ENCODE measurements at places on chromosomes 11 and 22. TPM values are rescaled to one million over a fixed set of nuclear protein-coding genes. Genes with fewer than 3 reads are reported as not detected.
A peak's percentile ranks its signal among the peaks of the same experiment; 100 is the strongest.

GRCh38 chr22:44525941-44526778, 28.1 kb upstream of the RTL6 start:
- no peak overlapping the region for H3K4me3 ChIP-seq
- no peaks in the 10 kb centered on the region for H3K36me3 ChIP-seq
- H3K27ac ChIP-seq: no peak overlapping the region
- DNase-seq: no peak

DNA sequence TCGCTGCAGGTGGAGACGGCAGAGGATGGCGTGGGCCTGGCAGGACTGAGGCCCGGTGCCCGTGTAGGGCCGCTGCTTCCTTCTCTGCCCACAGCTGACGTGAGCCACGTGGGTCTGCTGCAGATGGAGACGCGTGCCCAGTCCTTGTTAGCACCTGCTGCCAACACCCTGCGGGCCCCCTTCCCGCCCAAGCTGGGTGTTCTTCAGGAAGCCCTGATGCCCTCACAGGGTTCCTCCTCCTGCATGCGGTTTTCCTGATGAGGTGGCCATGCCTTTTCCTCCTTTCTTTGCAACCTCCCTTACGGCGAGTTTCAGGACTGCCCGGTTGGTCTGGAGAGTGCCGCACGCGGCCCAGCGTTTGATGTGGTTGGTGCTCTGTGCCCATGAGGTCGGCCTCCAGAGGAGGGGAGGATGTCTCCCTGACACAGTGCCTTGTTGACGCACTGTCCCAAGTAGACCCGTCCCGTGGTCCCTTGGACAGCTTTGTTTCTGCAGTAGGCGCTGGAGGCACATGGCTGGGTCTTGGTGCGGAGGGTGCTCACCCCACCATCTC, 44.7 kb downstream of the AP2A2 start:
- no peak overlapping the region for H3K27ac ChIP-seq
- no peak for DNase-seq
- H3K36me3 ChIP-seq: peaks cover 42% of the 10 kb centered on the region
- H3K4me1 ChIP-seq: peaks cover 36% of the 10 kb centered on the region

GRCh38 chr22:25564320-25564978, at the start of gene GRK3:
GRK3 (plus strand) TSS chr22:25564675; CDS start chr22:25565041, 366 bp downstream.
- peak within 1 kb of the TSS; percentile 92 for H3K4me3 ChIP-seq
- no peaks in the 10 kb centered on the region for H3K36me3 ChIP-seq
- H3K4me1 ChIP-seq: peaks cover 37% of the 10 kb centered on the region

Gene UCP3
- 2.7 TPM for total RNA-seq

DNA sequence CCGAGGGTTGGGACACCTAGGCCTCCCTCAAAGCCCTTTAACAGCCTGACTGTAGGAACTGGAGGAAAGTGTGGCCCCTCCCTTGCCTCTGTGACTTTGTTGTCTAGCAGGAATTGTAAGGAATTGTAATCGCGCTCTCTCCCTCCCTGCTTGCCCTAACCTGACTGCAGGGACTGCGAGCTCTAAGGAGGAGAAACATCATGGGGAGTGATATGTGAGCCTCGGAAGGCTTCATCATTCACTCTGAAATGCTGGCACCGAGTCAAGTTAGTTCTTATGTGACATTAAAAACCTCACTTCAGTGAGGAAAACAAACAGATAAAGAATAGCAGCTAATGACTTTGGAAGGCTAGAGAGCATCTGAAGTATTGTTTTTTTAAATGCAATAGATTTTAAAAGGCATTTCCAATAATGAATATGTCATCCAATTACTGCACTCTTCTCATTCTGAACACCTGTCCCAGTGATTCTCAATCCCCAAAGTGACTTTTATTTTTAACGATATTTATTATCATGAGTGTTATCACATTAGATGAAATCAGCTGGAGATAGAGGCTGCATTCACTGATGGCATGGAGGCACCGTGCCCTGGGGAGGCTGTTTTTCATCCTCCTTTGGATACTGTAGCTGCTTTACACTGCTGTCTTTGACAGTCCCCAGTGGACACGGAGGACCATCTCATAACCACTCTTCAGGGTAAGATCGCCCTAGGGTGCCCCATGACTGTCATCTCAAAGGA, 58.5 kb upstream of the NTM start:
- DNase-seq: no peak
- H3K36me3 ChIP-seq: no peaks in the 10 kb centered on the region
- H3K27ac ChIP-seq: no peak overlapping the region

Gene GRIA4
- not detected for total RNA-seq

Gene RASD2
- 5.0 TPM for total RNA-seq

GRCh38 chr11:47443028-47443700, 5.8 kb downstream of the RAPSN start:
- H3K4me1 ChIP-seq: peaks cover 12% of the 10 kb centered on the region
- no peak for DNase-seq
- H3K36me3 ChIP-seq: no peaks in the 10 kb centered on the region
- no peak overlapping the region for H3K4me3 ChIP-seq
- H3K27ac ChIP-seq: peak overlapping the region; percentile 74

DNA sequence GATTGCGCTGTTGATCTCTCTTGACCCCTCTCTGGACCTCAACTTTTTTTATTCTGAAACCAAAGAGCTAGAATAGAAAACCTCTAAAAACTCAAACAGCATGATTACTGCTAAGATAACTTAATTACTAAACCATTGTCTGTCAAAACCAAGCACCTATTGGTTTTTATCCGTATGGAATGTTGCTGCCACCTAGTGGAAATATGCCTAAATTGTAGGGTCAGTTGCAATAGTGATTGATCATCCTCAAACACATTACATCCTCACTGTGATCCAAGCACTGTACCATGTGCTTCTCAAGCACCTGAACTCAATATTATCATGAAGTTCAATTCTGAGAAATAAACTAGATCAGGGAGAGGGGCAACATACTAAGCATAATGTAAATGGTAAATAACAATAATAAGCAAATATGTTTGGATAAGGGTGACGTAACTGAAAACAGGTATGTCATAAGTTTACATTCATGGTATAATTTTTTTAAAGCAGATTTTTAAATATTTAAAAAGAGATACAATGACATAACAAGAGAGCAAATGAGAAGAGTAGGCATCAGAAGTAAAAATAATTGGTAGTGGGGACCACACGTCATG, 3.8 kb upstream of the OR5A2 start:
- peaks cover 14% of the 10 kb centered on the region for H3K27me3 ChIP-seq
- H3K36me3 ChIP-seq: no peaks in the 10 kb centered on the region
- no peak overlapping the region for H3K4me3 ChIP-seq
- no peak overlapping the region for H3K27ac ChIP-seq
- no peaks in the 10 kb centered on the region for H3K4me1 ChIP-seq
- no peak for DNase-seq

Gene DERL3
- 2.0 TPM for total RNA-seq

DNA sequence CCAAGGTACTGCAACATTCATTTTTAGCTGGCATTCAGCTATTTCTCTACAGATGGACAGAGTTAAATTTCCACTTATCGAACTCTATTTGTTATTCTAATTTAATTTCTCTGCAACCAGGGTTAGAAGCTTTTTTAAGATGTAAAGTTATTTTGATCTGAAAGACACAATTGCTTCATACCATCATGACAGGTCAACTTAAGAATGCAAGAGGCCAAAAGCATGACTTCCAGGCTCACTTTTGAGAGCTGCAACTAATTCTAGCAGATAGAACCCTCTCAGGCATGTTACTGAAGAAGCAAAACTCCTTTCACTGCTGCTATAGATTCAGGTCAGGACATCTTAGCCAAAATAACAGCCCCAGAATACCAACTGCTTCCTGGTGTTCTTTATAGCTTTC, 86.5 kb upstream of the GALNT18 start:
- H3K4me3 ChIP-seq: no peak overlapping the region
- H3K27ac ChIP-seq: no peak overlapping the region
- DNase-seq: no peak
- no peaks in the 10 kb centered on the region for H3K4me1 ChIP-seq
- no peaks in the 10 kb centered on the region for H3K27me3 ChIP-seq

- peak; percentile 76 for DNase-seq
- no peaks in the 10 kb centered on the region for H3K27me3 ChIP-seq
- peak within 1 kb of the TSS; percentile 76 for H3K4me3 ChIP-seq
- no peaks in the 10 kb centered on the region for H3K36me3 ChIP-seq
- H3K27ac ChIP-seq: peak within 1 kb of the TSS; percentile 98
- peaks cover 57% of the 10 kb centered on the region for H3K4me1 ChIP-seq
Observed at GRCh38 chr11:12377106-12377823, at the start of gene PARVA. PARVA (plus strand) TSS chr11:12377571; CDS start chr11:12377648, 77 bp downstream.

DNA sequence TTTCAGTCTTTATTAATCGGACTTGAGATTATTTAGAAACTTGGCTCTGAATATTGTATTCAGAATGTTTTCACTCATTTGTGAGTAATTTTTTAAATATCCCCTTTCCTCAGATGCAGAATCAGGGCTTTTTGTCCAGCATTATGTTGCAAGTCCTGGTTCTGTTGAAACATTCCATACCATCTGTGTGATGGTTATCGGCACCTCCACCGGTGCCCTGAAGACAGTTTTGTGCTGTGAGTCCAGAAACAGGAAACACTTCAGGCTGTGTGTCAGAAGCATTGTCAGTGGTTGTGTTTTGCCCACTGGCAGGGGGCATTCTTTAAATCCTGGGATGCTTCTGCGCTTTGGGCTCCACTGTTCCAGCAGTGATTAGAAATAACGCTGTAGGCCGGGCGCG, 20.4 kb downstream of the CDPF1 start:
- H3K36me3 ChIP-seq: peaks cover 36% of the 10 kb centered on the region
- DNase-seq: no peak
- H3K4me1 ChIP-seq: peaks cover 21% of the 10 kb centered on the region
- H3K4me3 ChIP-seq: no peak overlapping the region

DNA sequence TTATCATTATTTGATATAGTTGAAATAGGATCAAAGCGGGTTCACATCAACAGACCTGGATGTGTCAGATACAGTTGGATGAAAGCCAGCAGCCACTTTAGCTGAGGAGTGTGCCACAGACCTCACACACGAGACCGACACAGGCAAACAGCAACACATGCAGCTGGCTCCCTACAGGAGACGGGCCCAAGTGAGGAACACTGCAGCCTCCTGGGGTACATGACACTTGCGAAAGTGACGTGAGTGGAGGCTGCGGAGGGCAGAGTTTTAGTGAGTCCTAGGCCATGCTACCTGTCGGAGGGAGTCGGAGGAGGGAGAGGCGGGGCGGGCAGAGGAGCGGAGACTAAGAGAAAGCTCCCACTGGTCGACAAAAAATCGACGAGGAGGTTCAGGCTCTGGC, 100.9 kb upstream of the BID start:
- H3K4me3 ChIP-seq: no peak overlapping the region
- H3K4me1 ChIP-seq: peaks cover 35% of the 10 kb centered on the region
- H3K27me3 ChIP-seq: no peaks in the 10 kb centered on the region

DNA sequence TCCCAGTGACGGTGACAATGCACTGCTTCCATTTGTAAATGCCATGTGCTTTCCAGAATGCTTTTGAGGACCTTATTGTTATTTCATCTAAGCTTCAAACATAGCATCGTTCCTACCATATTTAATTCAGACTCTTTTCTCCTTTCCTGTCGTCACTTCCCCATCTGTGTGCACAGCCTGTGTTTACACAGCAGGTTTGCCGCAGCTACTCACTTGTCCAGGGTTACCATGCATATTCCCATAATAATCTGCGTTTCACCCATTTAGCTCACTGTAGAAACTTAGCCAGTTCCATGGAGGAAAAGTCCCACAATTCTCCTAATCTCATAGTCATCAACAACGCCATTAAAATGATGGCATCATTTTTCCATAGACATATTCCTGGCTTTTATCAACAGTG, 48.0 kb downstream of the FLI1 start:
- no peak for DNase-seq
- no peak overlapping the region for H3K27ac ChIP-seq
- H3K4me3 ChIP-seq: no peak overlapping the region
- peaks cover 69% of the 10 kb centered on the region for H3K4me1 ChIP-seq

- no peak for DNase-seq
- peaks cover 48% of the 10 kb centered on the region for H3K27me3 ChIP-seq
- H3K4me3 ChIP-seq: no peak overlapping the region
Observed at GRCh38 chr11:116275635-116276034, 497.2 kb downstream of the BUD13 start.

DNA sequence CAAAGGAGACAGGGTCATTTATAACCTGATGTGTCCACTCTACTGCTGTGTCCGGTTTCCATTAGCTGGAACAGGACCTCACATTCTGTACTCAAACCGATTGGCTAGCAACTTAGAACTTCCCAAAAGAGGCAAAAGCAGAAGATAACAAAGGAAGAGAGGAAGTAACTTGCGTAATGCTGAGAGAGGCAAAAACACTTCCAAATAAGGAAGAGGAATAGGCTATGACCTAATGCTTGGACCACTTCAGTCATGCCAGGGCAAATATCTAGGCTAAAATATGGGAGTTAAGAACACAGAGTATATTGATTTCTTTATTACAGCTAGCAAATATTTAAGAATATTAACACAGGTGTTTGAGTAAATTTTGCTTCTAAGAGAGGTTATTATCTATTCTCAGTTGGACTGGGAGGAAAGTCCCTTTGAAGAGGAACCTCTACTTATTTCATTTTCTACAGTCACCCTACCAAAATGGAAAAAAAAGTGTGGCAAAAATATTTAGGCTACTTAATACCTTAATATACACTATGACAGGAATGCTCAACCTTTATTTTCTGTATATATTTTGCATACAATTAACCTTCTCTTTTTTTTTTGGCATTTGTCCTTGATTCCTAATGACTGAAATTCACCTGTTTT, 499.8 kb upstream of the CHORDC1 start:
- H3K4me1 ChIP-seq: no peaks in the 10 kb centered on the region
- no peaks in the 10 kb centered on the region for H3K27me3 ChIP-seq
- no peaks in the 10 kb centered on the region for H3K36me3 ChIP-seq
- H3K27ac ChIP-seq: no peak overlapping the region
- no peak for DNase-seq

Gene SERPING1
- 94.6 TPM for total RNA-seq

- peaks cover 18% of the 10 kb centered on the region for H3K4me1 ChIP-seq
- no peak overlapping the region for H3K27ac ChIP-seq
- H3K27me3 ChIP-seq: no peaks in the 10 kb centered on the region
- no peaks in the 10 kb centered on the region for H3K36me3 ChIP-seq
- no peak overlapping the region for H3K4me3 ChIP-seq
- no peak for DNase-seq
Observed at GRCh38 chr11:66889960-66890359, 33.1 kb downstream of the LRFN4 start.

Gene SLC5A12
- total RNA-seq: not detected

- DNase-seq: no peak
- peaks cover 17% of the 10 kb centered on the region for H3K4me1 ChIP-seq
- no peak overlapping the region for H3K27ac ChIP-seq
- H3K4me3 ChIP-seq: no peak overlapping the region
Observed at GRCh38 chr11:87256694-87257340, 219.1 kb downstream of the TMEM135 start.

Gene MTA2
- total RNA-seq: 26.3 TPM
